GM06990 (cell line): ENCODE measurements at places on chromosomes 2 and 18.

- no peak for DNase-seq
Observed at GRCh38 chr18:79203017-79203605, 133.9 kb downstream of the ATP9B start.

- no peak for DNase-seq
Observed at GRCh38 chr2:168997794-168998193, 33.3 kb downstream of the ABCB11 start.

- no peak for DNase-seq
Observed at GRCh38 chr2:20370191-20370590, 19.5 kb upstream of the PUM2 start.

DNA sequence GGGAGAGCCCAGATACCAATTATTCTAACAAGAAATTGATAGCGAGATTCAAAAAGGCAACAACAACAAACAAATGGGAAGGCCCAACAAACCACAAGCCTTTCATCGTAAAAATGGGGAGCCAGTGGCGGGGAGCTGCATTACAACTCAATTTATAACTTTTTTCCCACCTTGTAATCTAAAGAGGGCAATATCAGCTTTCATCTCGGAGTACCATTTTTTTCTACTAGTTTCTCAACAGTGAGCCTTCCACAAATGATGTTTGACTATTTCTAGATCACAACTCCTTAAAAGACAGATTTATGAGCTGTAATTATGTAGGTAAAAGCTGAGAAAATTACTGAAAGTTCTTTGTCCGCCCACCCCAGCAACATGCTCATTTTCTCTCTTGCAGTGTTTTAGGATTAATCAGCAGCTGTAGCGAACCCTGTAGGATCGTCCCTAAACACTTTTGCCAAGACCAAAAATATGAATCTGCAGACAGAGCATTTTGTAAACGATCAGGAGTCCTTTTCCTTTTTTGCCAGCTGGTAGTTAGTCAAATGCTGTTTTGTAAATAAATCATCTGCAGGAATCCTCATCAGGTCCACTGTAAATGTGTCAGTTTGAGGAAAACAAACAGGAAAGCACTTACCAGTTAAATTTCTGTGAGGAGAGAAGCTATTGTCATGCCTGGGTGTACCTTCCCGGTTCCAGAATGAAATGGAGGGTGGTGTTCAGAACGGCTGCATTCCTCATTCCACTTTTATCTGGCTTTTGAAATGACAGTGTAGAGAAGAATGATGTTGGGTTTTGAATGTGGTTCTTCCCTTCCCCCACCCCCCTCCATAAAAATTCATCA, 53.2 kb downstream of the EEF1B2 start:
- no peak for DNase-seq

- no peak for DNase-seq
Observed at GRCh38 chr2:33213648-33214047, 262.8 kb upstream of the RASGRP3 start.

- DNase-seq, result no peak
Observed at GRCh38 chr2:97732436-97733340, 19.3 kb downstream of the ZAP70 start.

GRCh38 chr2:157194097-157194688, 63.3 kb upstream of the GALNT5 start:
- DNase-seq, result peak; percentile 22

DNA sequence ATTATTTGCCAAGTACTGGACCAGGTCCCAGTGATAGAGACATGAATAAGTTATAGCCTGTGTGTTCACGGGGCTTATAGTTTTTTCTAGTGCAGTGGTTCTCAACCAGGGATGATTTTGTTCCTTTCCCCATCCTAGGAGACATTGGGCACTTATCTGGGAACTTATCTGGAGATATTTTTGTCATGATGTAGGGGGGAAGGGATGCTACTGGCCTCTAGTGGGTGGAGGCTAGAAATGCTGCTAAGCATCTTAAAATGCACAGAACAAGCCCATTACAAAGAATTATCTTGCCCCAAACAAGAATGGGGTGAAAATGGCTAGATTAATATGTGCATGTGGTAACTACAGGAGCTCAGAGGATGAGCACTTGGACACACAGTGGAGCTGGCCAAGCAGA, 75.2 kb downstream of the KLHL29 start:
- DNase-seq, result no peak

GRCh38 chr18:57859314-57859713, 56.2 kb upstream of the ATP8B1 start:
- no peak for DNase-seq

DNA sequence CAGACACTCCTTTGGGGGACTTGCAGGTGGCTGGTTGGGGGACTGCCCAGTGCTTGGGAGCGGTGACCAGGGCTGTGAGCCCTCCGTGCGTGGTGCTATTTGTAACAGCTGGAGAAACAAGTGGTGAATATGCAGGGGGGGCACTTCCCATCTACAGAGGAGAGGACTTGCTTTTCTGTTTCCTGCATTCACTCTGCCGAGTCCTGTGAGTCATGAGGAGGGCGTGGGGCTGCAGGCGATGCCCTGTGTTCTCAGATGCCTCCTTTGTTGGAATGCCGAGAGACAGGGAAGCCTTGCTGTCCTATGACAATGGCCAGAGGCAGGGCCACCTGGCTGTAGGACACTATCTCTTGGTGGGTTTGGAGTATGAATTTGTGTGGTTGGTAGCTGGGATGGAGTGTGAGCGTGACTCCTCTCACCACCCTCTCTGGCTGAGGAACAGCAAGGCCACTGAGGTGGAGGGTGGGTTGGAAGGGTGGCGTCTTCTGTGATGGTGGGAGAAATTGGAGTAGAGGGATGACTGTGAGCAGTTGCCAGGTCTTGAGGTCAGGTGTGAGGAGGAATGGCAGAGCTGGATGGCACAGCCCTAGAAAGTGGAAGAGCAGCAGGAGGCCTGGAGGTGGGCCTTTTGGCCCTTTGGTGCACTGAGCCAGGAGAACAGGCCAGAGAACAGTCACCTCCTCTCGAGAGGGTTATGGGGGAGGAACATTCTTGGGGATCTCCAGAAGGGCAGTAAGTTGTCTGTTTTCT, 24.3 kb downstream of the FHOD3 start:
- no peak for DNase-seq

- no peak for DNase-seq
Observed at GRCh38 chr2:67631483-67631882, 234.3 kb downstream of the ETAA1 start.

GRCh38 chr2:56682397-56682760, 498.6 kb downstream of the CCDC85A start:
- DNase-seq, result no peak

DNA sequence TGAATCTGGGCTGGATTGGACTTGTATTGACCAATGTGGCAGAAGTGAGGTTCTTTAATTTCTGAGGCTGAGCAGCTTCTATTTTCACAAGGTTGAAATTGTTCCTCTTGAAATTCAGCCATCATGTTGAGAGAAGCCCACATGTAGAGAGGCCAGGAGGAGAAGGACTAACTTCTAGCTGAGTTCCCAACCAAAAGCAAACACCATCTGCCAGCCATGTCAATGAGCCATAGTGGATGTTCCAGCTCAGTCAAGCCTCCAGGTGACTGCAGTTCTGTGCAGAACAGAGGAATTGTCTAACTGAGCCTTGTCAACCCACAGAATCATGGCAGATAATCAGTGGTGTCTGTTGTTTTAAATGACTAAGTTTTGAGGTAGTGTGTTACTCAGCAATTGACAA, 110.6 kb upstream of the ACVR1 start:
- no peak for DNase-seq

DNA sequence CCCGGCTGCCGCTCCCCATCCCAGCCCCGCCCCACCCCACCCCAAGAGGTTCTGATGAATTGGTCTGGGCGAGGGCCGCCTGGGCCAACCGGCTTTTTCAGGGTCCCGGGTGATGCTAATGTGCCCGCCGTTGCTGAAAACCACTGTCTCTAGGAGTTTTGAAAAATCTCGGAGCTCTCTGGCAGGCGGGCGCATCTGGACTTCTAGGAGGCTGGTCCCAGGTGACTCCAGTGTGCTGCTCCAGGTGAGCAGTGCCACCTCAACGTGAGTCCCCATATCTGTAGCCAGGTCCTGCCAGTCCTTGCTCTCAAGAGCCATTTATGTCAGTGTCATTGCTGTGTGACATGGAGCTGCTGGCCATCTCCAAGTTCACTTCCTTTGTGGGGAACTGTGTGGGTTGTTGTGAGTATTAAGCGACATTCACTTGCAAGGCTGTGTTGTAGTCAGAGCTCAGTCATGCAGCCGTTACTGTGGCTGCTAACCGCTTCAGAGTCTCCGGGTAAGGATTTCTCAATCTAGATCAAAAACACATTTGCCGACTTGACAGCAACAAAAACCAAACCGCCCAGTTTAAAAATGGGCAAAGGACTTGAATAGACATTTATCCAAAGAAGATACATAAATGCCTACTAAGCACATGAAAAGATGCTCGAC, at the start of gene RFX8:
RFX8 (minus strand) TSS at position 382 of the 654 bp plus-strand sequence. CDS start 8,264 bp downstream, outside the sequence.
- no peak for DNase-seq

- DNase-seq, result no peak
Observed at GRCh38 chr18:6835345-6835744, 105.8 kb downstream of the ARHGAP28 start.

DNA sequence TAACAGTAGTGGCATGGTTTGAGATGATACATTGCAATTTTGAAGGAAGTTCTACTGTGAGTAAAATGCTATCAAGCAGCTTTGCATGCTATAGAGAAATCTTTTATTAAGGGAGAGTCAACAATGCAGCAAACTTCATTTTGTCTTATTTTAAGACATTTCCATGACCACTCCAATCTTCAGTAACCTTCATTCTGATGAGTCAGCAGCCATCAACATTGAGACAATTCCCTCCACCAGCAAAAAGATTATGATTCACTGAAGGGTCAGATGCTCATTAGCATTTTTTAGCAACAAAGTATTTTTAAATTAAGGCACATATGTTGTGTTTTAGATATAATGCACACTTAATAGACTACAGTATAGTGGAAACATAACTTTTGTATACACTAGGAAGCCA, 235.7 kb downstream of the DSC3 start:
- no peak for DNase-seq

- no peak for DNase-seq
Observed at GRCh38 chr2:67180841-67181240, 216.3 kb upstream of the ETAA1 start.

GRCh38 chr2:46589356-46589755, 110.0 kb downstream of the TMEM247 start:
- DNase-seq, result no peak

GRCh38 chr2:85264471-85264870, 63.3 kb downstream of the TGOLN2 start:
- no peak for DNase-seq

GRCh38 chr2:54384301-54385203, 71.6 kb upstream of the SPTBN1 start:
- DNase-seq, result no peak

DNA sequence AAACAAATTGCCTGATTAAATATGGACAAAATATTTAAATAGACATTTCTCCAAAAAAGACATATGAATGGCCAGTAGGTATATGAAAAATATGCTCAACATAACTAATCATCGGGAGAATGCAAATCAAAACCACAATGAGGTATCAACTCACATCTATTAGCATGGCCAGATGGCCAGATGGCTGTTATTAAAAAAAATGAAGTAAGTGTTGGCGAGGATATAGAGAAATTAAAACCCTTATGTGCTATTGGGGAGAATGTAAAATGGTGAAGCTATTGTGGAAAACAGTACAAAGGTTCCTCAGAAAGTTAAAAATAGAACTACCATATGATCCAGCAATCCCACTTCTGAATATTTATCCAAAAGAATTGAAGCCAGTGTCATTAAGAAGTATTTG, 272.3 kb upstream of the ZNF804A start:
- no peak for DNase-seq

DNA sequence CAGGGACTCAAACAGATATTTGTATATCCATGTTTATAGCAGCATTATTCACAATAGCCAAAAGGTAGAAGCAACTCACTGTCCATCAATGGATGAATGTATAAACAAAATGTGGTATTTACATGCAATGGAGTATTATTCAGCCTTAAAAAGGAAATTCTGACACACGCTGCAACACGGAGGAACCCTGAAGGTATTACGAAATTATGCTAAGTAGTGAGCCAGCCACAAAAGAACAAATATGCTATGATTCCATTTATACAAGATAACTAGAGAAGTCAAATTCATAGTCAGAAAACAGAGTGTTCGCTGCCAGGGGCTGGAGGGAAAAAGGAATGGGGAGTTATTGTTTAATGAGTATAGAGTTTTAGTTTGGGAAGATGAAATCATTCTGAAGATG, 61.0 kb upstream of the CDKL4 start:
- DNase-seq, result no peak

DNA sequence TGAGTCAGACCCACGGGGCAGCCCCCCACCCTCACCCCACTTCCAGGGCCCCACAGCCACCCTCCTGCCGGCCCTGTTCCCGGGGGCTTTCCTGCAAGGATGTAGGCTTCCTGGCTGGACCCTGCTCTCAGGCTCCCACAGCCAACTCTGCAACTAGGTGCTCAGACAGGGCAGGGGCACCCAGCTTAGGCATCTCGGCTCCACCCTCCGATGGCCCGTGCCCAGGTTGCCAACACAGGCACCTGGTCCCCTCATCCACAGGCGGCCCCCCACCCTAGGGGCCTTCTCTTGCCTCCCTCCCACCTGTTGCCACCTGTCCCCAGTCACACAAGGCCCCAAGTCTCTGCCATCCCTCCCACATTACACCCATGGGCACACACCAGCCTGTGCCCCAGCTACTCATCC, 34.6 kb downstream of the HS6ST1 start:
- no peak for DNase-seq
